ENCODE measurements at places on chromosomes 7 and 10.

DNA sequence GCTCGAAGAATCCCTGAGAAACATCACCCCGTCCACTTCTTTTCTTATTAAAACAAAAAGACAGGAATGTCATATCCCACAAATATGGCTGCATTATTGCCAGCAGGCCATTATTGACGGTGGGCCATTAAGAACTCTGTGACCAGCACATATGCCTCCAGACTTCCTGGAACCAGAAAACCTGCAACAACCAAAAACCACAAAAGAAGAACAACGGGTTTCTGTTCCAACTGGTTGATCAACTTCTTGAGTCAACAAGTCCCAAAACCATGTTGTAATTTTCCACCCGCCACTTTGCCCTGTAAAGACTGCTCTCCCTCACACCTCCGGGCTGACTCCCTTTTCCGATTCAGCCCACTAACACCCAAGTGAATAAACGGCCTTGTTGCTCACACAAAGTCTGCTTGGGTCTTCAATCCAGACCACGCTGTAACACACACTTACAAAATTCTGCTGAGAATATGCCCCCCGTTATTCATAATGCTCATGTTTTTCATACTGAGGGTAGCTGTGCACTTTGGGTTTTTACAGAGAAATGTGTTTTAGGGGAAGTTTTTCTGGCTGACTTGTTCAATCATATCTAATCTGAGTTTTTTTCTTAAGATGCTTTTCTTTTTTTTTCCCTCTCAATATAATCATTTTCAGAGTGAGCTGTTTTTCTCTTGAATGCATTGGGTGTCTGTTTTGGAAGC is 20.7 kb downstream of the ZNF107 start:
- DNase-seq = no peak

- no peak for DNase-seq
Measured at GRCh38 chr10:108783897-108784296, 1139.4 kb downstream of the XPNPEP1 start.

- DNase-seq = no peak
Measured at GRCh38 chr7:30997316-30997715, 33.6 kb downstream of the GHRHR start.

DNA sequence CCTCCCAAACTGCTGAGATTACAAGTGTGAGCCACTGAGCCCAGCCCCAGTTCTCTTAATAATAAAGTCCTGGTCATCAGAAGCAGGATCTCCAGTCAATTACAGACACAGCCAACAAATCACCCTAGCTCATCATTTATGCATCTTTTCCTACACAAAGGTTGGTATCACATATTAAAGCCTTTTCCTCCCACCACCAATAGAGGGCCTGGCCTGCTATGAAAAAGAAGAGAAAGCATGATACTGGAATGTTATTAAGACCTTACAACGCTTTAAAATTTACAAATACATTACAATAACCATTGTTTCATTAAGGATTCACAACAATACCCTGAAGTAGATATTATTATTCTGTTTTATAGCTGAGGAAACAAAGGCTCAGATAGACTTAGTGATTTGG is 25.9 kb downstream of the VAX1 start:
- no peak for DNase-seq

DNA sequence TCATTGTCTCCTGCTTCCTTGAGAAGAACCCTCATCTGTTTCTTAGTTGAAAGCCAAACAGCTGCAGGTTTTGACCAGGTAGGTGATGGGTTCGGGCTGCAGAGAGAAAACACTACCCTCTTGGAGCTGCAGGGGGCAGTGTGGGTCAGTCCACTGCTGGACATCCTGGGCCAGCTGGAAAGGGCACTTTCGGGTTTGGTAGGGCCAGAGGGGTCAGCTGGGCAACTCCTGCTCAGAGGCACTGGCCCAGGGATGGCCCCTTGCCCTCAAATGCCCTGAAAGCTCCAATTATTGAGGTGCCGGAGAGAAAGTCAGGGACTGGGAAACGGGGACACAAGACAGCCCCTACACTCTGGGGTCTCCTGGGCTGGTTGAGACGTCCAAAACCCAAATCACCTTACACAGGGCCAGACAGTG is 90.7 kb downstream of the MKI67 start:
- no peak for DNase-seq

DNA sequence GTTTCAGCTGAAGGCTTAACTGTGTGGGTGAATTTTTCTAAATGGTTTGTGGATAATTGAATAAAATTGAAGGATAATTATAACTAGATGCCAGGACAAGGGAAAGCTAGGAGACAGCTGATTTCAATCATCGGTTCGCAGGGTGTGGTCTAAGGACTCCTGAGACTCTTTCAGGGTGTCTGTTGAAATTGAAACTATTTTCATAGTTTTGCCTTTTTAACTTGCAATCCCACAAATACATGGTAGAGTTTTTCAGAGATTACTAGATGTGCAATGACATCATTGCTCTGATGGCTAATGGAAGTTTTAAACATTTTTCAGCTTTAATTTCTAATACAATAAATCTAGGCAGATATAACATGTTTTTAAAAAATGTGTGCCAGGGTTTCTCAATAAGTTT is 18.5 kb downstream of the TRUB1 start:
- no peak for DNase-seq

DNA sequence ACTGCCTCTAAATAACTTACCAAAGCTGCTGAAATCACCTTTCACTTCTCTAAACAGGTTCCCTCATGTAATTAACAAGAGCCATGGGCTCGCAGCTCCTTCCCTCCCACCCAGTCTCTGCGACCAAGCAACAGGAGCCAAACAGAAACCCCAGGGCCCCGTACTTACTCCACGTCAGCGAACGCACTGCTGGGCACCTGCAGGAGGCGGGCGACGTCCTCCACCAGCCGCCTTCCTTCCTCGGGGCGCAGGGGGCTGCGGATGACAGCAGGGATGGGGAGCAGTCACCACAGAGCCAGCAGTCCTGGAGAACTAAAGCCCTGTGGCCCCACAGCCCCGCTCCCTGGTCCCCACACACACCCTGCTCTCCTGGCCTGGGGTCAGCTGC is 477.0 kb downstream of the PTPRN2 start:
- no peak for DNase-seq

Measured in activated CD8-positive, alpha-beta memory T cell treated with anti-CD3 and anti-CD28 coated beads for 4 hours (primary cell).